COR-L47 (cell line): ENCODE measurements at places on chromosomes 12 and 14.

- DNase-seq = no peak
Measured at GRCh38 chr14:23057757-23058653, 685 bp upstream of the CDH24 start.

DNA sequence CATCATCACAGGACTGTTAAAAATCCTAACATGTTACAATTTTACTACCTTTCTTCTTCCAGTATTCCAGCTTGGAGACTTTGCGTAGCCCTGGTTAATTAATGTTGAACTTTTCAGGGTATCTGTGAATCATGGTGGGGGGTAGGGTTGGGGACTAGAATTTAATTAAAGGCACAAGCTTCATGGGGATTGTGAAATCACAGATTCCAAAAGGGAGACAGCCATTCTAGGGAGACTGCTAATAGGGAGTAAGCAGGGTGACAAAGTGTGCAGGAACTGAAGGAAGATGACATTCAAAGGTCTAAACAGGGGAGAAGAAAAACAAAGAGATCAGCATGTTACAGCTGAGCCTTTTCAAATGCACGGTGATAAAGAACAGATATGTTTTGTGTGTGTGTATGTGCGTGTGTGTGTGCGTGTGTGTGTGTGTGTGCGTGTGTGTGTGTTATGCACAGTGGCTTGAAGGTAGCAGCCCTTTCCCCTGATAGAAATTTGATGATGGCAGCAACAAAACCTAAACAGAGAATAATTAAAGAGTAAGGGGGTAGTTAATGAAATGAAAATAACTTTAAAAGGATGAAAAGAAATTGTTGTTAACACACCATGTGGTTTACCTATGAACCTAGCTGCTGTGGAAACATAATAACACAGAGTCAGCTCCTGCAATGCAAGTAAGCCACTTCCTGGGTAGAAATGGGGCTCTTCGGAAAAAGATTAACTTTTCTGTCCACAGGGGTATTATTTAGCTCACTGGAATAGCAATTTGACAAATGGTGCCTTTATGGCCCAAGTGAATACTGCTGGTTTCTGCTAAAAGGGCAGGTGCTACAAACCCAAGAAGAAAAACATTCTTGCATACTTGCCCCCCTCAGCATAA, 581.7 kb downstream of the DIO2 start:
- DNase-seq = no peak

DNA sequence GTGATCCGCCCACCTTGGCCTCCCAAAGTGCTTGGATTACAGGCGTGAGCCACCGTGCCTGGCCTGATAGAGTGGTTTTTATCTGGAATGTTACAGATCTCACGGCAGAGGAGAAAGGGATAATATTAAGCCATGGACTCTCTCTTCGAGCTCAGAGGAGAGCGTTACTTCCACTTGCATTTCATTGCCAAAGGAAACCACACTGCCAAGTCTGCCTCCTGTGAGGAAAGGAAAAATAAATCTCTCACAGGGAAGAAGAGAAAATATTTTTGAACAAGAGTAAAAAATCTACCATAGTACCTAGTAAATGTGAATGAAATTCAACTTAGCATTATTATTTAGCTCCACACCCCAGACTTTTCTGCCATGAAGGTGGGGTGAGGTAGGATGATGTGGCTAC, 319.2 kb upstream of the PRICKLE1 start:
- DNase-seq = no peak

- DNase-seq = no peak
Measured at GRCh38 chr14:61703342-61704129, 8.2 kb downstream of the HIF1A start.

- no peak for DNase-seq
Measured at GRCh38 chr14:103767336-103767894, 51.8 kb downstream of the ZFYVE21 start.

DNA sequence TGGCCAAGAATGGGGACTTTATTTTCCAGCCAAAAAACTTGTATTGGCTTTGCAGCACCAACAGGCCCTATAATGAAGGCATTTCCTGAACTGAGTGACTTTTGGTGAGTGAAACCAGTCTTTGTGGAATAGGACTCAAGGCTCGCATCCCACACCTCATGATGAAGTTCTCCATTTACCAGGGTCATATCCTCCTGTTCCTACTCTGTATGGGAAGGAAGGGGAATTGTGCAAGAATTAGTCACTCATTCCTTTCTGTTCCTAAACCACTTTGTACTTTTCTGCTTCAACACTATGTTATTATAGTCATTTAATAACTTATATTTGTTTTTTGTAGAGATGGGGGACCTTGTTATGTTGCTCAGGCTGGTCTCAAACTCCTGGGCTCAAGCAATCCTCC, 2.3 kb upstream of the SPATS2 start:
- DNase-seq = no peak

DNA sequence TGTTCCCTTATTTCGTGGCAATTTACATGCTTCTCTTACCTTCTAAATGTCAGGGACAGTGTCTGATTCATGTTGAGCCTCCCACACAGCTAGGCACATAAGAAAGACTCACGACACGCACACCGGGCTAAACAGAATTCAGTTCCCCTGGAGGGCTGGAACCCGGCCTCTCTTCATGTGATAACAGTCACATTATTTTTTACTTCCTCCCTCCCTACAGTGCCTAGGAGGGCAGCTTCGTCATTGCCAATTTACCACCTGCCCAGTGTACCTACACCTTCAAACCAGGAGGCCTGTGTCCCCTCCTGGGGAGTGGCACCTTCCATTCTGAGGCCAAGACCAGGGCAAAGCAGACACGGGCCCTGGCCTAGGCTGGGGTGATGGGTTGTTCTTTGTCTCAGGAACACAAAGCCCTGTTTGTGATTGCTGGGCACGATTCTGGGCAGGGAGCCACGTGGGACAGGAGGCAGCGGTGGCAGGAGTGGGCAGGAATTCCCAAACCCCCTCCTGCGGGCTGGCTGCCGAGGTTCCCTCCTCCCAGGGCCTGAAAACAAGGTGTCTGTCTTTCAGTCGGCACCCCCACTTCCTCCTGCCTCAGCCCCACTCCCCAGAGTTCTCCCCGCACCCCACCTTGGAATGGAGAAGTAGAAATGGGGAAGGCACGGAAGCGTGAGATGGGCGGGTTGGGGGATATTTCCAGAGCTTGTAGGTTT, 6.8 kb upstream of the RASAL1 start:
- no peak for DNase-seq

- DNase-seq = no peak
Measured at GRCh38 chr12:53990311-53991076, 5.5 kb downstream of the HOXC10 start.

- DNase-seq = peak; percentile 88
Measured at GRCh38 chr14:25622763-25623162, 572.8 kb upstream of the STXBP6 start.
